GM06990 (cell line): ENCODE measurements at places on chromosomes 2 and 18.

DNA sequence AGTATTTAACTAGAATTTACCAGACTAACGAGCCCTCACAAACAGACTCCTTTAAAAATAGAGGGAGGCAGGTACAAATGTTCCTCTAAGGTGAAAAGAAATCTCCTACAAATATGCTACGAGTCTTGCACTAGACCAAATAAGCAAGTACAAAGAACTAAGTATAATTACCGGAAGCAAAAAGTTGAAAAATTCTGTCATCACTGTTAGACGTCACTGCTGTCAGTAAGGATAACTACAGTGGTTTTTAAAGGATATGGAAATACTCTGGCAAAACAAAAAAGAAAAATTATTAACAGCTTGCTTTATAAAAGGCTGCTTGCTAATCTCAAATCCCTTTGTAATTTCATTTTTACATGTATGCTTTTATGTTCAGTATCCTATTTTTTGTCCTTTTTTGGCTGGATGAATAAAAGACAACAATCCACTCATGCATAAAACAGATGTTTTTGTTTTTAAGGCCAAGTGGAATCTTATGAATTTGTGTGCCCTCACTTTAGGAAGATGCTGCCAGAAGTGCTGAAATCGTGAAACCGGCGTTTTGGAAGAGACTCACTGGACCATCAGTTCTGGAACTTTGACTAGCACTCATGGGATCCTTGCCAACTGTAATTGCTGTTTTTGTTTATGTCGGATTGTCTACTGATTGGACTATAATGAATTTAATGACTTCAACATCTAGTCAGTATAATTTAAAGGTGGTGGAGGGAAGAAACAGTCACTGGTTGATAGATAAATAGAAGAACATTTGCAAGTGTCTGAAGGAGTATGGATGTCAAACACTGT lies 6.7 kb downstream of the ZNF521 start:
- no peak for DNase-seq

- no peak for DNase-seq
Observed at GRCh38 chr2:43199492-43200488, 26.6 kb downstream of the ZFP36L2 start.

GRCh38 chr2:98824256-98825019 lies 93.5 kb upstream of the MGAT4A start:
- no peak for DNase-seq

DNA sequence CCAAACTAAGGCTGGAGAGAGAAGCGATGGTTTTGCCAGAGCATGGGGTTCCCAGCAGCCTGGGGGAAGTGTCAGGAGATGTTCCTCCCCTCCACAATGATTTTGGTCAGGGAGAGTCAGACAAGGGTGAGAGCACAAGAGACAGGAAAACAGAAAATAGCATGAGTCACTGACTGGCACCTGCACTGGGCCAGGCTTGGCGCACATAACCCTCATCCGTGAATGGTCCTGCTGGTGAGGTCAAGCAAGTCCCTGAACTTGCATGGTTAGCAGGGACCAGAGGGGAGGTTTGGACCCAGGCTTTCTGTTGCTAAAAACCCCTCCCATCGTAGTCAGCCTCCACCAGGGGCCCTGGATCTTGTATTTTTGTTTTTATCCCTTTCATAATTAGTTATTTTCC lies 174.5 kb upstream of the MYT1L start:
- no peak for DNase-seq

- DNase-seq: no peak
Observed at GRCh38 chr18:79756143-79756500, 41.6 kb upstream of the KCNG2 start.

DNA sequence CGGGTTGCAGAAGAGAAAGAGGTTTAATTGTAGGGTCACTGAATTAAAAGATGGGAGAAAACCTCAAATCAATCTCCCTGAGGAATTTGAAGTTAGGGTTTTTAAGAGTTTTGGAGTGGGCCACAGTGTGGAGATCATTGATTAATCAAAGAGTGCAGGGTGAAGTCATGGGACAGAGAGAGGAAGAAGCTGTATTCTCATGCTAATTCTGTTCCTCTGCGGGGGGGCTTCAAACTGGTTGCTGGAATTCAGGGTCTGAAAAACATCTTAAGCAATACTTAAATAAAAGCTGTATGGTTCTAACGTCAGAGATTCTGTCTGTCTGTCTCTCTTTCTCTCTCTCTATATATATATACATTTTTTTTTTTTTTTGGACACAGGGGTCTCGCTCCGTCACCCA lies 169.8 kb upstream of the SPATS2L start:
- DNase-seq: no peak

- no peak for DNase-seq
Observed at GRCh38 chr2:119230219-119231185, 6.9 kb downstream of the STEAP3 start.

- no peak for DNase-seq
Observed at GRCh38 chr2:134780972-134781371, 57.4 kb upstream of the ACMSD start.

DNA sequence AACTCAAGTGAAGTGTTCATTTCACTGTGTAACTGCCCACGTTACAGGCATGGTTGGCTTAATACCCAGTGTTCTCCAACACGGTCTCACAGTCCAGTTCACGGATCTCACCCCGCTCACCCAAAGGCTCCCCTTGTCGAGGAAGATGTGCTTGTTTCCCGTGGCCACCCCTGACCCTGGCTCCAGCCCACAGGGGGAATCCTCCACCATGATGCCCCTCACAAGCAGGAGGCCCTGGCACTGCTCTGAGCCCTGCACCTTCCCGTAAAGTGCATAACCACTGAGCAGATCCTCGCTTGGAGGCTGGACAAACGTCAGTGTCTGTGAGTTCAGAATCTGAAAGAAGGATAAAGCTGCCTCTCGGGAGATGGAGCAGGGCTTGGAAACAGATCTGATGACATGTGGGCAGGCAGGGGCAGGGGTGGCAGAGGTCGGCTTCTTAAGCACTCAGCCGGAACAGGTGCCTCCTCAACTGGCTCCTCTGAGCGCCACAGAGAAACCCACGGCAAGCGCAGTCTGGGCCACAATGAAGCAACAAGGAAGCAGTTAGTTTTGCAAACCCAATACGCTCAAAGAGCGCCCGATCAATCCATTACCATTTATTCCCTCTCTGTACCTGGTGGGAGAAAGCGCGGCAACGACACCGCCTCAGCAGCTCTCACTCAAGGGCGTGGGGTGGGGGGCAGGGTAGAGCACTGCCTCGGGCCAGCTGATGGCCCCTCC lies 17.6 kb downstream of the HDAC4 start:
- DNase-seq: no peak

DNA sequence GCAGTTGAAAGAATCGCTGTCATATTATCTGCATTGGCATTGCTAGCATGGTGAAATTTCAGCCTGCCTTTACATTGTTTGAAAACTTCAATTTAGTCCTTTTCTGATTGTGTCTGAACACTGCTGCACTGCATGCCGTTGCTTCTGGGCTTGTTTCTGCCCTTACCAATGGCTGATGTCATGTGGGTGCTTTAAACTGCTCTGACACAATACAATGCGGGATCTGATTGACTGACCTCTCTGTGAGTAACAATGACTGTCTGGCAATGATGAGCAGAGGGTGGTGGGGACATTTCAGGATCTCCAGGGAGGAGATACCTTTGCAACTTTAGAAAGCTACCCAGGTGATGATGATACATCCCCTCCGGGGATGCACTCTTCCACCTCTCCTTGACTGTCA lies 119.5 kb upstream of the ZBTB14 start:
- no peak for DNase-seq

GRCh38 chr2:127743477-127744026 lies 42.3 kb downstream of the SFT2D3 start:
- DNase-seq: peak; percentile 29
